ENCODE measurements at places on chromosomes 2 and 18.

DNA sequence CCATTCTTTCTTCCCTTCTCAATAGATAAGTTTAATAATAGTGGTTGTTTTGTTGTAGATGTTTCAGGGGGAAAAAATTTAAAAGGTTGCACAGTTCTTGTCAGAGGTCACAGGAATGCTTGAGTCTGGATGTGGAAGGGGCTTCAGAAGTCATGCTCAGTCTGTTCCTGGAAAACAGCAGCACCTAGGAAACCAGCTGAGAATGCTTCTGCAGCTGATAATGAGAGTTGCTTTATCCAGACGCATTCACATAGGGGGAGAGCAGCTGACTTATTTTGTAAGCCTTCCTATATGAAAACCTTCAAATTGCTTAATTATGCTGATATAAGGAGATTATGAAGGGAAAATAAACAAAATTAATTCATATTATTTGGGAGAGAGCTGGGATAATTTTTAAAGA lies 235.5 kb downstream of the GULP1 start:
- no peak for DNase-seq

DNA sequence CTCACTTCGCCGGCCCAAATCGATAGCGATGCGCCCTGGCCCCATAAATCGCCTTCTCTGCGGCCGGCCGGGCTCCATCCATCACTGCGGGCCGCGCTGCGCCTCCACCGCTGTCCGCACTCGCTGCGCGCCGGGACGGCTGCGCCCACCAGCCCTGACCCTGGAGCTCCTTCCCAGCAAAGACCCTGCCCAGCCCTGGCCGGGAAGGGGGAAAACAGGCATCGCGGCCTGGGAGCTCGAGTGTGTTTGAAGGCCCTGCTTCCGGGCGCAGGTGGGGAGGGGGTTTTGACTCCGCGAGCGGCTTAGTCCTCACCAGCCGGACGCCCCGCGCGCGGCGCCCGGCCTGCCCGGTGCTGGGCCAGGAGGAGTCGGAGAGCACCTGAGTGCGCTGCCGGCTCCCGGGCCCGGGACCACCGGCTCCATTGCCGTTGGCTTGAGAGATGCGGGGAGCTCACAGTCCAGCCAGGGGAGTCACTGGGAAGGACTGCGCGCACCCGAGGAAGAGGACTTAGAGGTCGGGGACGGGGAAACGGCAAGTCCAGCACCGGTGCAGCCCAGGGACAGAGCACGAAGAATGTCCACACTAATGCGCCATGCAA lies 1.1 kb downstream of the PAX8 start:
- no peak for DNase-seq

DNA sequence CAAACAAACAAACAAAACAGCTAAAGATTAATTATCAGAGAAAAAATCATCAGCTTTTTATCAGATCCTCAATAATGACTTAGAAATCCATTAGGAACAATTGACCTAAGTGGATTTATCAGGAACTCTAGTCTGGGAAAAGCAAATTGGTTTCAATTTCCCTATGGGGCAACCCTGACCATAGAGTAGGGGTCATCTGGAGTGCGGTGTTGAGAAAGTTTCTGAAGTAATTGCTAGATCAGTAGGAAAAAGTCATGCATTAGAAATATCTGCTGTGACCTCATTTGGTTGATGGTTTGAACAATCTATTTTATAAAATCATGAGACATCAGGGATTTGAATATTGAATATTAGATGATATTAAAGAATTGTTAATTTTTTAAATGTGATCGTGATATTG lies 507.9 kb downstream of the TXNL1 start:
- DNase-seq: no peak

DNA sequence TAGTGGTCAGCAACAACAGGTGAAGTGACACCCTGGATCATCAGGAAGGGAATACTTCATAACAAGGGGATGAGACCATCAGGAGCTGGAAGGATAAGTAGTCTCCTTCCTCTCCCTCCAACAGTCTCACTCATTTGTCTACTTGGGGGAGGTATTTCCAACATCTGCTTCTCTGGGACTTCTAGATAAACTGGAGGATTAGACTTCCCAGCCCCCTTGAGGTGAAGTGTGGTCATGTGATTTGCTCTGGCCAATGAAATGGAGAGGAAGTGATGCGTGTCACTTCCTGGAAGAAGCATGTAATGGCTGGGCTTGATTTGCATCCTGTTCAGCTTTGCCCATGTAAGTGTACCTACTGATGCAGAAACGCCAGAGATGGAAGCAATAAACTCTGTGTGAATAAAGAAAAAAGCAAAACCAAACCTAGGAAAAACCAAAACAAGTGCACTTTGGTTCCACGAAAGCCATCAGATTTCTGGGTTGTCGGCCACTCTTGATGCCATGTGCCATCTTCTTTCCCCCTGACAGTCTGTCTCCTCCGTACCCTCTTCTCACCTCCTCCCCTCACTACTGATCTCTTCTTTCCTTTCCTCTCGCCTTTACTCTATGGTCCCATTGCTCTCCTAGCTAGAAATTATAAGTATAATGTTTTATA lies 76.1 kb upstream of the DNMT3A start:
- DNase-seq: peak; percentile 95

DNA sequence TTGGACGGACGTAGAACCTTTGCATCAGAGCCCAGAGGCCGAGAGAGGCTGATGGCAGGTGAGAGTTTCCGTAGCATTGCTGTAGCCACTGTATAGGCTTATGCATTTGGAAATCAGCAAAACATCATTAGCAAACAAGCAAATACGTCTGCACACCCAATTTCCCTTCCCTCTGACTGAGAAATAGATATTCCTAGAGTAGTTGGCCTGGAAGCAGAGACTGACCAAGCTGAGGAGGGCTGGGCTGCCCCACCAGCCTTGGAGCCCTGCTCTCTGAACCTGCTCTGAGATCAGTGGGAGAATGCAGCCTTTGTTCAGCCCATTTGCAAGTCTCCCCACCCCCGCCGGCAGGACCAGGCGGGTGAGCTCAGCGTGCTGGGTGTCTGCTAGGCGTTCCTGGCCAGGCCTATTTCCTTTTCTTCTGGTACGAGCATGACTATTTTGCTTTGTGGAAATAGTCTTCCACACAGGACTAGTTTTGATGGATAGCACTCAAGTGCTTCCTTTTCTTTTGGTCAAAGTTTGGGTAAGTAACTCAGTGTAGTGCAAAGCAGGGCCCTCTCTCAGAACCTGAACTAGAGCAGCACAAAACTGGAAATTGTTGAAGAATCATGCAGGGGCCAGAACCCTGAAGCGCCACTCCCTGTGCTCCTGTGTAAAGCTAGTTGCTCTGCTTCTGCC lies 21.9 kb upstream of the RNF149 start:
- no peak for DNase-seq

DNA sequence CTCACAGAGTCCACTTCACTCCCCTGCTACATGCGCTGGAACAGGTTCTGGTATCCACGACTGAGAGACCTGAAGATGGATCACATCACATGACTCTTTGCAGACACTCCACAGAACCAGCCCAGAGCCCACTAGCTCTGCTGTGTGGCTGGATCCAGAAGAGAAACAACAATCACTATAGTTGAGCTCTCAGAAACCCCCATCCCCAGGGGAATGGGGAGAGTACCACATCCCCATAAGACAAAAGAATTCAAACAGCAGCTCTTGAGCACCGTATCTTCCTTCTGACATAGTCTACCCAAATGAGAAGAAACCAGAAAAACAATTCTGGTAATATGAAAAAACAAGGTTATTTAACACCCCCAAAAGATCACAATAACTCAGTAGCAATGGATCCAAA lies 76.4 kb downstream of the ZSWIM2 start:
- no peak for DNase-seq

GRCh38 chr2:125085904-125086303 lies 1060.8 kb downstream of the CNTNAP5 start:
- no peak for DNase-seq

GRCh38 chr2:231482806-231483391 lies 18.6 kb upstream of the NCL start:
- DNase-seq: peak; percentile 60

DNA sequence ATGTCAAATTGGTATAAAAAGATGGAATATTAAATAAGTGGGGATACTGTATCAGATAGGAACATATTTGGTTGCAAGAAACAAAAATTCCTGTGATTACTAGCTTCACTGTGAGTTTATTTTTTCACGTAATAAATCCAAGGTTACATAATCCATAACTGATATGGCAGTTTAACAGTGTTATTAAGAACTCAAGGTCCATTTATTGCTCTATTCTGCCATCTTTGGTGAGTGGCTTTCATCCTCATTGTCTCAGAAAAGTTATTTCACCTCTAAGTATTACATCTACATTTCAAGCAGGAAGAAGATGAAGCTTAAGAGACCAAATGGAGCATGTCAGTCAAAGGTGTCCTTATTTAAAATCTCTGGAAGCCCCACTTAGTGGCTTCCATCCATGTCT lies 37.2 kb downstream of the YIPF4 start:
- DNase-seq: no peak

DNA sequence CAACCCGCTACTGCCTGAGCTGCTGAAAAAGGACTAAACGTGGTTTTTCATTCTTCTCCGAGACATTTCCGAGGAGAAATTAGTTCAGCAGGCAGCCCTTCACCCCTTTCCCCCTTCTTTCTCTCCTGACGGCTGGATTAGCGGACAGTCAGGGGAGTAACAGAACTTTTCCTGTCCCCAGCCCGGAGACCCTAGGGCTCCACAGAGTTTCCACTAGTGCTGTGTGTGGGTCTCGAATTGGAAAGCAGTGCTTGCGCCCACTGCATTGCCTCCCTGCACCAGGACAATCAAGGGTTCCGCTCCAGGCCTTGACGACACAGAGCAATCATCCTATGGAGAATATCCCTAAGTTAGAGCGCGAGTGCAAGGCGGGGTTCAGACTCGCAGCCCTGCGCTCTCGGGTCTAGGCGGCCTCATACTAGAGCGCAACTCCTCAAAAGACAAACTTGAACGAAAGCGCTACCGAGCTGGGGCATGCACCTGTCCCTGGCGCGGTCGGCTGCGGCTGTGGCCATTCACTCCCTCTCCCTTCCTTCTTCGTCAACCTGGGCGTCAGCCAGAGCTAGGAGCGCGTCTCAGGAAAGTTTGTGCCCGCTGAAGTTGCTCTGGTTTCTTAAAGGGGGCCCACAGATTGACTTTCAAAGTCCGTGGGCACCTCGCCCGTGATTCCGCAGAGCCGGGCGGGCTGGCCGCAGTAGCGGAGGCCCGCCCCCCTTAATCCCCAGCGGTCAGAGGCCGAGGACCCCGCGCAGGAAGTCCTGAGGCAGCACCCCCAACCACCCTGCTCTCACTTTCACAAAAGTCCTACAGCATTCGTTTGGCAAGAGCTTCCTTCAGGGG lies 801 bp downstream of the OSR1 start:
- DNase-seq: no peak

- no peak for DNase-seq
Measured at GRCh38 chr2:64695721-64696261, 42.1 kb upstream of the SERTAD2 start.

- no peak for DNase-seq
Measured at GRCh38 chr2:99336804-99337112, 431 bp upstream of the EIF5B start.

GRCh38 chr2:164186591-164186990 lies 434.7 kb downstream of the GRB14 start:
- DNase-seq: no peak

DNA sequence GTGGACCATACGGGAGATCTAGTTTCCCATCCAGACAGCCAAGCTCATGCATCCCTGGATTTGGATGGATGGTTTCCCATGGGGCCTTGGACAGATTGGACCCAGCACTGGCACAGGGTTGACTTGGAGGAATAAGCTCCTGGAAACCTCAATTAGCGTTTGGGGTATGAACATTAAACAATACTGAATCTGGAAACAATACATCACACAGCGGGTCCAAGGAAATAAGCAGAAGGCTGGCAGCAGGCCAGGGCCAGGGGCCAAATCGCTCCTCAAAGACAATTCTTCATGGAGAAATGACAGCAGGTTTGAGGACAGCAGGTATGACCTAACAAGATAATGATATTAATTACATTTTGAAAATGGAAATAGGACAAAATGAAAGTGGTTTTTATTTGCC lies 540.6 kb downstream of the RIT2 start:
- no peak for DNase-seq

DNA sequence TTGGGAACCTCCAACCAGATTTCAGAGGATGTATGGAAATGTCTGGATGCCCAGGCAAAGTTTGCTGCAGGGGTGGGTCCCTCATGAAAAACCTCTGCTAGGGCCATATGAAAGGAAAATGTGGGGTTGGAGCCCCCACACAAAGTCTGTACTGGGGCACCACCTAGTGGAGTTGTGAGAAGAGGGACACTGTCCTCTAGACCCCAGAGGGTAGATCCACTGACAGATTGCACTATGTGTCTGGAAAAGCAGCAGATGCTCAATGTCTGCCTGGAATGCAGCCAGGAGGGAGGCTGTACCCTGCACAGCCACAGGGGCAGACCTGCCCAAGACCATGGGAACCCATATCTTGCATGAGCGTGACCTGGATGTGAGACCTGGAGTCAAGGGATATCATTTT lies 573.7 kb upstream of the NXPH2 start:
- DNase-seq: no peak

- DNase-seq: no peak
Measured at GRCh38 chr2:134899204-134899603, 19.4 kb upstream of the CCNT2 start.

GRCh38 chr18:26908906-26909305 lies 43.4 kb upstream of the AQP4 start:
- no peak for DNase-seq

GRCh38 chr2:117935456-117935855 lies 78.4 kb downstream of the CCDC93 start:
- no peak for DNase-seq

GRCh38 chr2:159916511-159916910 lies 118.5 kb upstream of the CD302 start:
- DNase-seq: no peak

- no peak for DNase-seq
Measured at GRCh38 chr2:99112617-99113016, 28.9 kb upstream of the C2orf15 start.

GRCh38 chr18:71784777-71785176 lies 759.4 kb downstream of the CBLN2 start:
- peak; percentile 0 for DNase-seq

DNA sequence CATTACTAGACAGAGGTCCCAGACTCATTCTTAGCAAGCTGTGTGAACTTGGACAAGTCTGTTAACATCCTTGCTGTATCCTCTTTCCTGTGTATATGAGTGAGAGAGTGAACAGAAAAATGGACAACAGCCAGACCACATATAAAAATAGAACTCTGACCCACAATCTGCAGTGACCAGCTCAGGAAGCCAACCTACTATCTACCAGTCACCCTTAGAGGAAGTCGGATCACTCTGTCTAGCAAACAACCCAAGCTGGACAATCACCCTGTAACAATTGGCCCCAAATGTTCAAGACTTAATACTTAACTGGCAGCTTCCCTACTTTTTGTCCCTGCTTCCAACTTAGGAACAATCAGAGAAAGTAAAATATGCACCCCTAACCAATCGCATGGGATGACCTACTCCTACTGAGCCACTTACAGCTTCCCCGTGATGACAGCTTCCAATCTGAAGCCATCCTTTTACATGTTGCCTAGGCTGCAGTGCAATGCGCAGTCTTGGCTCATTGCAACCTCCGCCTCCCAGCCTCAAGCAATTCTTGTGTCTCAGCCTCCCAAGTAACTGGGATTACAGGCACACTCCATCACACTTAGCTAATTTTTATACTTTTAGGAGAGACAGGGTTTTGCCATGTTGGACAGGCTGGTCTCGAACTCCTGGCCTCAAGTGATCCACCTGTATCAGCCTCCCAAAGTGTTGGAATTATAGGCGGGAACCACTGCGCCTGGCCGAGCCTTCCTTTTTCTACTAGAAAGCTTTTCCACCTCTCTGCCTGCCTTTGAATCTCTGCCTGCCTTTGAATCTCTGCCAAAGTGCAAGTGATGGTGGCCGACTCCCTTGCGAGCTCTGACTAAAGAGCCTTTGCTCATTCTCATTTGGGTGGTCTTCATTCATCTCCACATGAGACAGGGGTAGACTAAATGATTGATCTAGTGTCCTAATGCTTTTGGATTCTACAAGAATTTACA lies 158.3 kb upstream of the NDUFV2 start:
- no peak for DNase-seq
